Sigmoid colon (tissue), 7 donors: ENCODE measurements at places on chromosomes 11 and 22.

DNA sequence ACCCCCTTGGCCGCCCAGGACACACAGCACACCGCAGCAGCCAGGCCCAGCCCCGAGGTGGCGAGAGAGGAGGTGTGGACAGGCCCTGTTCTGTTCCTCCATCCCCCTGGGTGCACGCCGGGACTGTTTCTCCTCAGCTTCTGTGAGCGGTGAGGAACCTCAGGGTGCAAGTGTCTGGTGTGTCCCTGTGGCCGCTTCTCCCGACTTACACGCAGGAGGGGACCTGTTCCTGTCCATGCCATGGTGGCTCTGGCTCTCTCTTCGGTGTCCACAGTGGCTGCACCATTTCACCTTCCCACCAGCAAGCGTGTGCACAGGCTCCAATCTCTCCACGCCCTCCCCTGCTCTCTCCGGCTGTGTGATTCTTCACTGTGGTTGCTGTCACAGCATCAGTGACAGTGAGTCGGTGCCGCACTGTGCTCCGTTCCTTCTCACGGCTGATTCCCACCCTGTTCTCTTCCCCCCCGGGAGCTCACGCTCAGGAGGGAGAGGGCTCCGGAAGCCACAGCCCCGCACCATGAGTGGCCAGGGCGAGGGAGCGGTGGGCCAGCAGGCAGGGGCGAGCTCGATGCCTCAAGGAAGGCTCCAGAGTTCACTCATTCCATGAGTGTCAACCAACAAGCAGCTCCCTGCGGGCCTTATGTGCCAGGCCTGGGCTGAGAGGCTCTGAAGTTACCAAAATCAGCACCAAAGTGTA lies 18.6 kb upstream of the WNT7B start:
- DNase-seq, result no peak

DNA sequence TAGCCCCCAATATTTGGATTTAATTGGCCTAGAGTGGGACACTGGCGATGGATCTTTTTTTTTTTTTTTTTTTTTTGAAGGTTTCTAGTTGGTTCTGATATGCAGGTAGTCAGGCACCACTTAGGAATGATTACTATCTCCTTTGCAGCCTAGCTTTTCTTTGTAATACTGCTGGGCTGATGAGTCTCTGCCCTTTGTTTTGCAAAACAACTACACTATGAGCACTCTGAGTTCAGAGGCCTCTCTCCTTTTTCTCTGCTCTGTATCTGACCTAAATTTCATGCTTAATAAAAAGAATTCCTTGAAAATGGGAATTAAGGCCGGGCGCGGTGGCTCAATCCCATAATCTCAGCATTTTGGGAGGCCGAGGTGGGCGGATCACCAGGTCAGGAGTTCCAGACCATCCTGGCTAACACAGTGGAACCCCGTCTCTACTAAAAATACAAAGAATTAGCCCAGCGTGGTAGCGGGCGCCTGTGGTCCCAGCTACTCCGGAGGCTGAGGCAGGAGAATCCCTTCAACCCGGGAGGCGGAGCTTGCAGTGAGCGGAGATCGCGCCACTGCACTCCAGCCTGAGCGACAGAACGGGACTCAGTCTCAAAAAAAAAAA lies 1312.3 kb downstream of the FAM181B start:
- DNase-seq, result no peak

DNA sequence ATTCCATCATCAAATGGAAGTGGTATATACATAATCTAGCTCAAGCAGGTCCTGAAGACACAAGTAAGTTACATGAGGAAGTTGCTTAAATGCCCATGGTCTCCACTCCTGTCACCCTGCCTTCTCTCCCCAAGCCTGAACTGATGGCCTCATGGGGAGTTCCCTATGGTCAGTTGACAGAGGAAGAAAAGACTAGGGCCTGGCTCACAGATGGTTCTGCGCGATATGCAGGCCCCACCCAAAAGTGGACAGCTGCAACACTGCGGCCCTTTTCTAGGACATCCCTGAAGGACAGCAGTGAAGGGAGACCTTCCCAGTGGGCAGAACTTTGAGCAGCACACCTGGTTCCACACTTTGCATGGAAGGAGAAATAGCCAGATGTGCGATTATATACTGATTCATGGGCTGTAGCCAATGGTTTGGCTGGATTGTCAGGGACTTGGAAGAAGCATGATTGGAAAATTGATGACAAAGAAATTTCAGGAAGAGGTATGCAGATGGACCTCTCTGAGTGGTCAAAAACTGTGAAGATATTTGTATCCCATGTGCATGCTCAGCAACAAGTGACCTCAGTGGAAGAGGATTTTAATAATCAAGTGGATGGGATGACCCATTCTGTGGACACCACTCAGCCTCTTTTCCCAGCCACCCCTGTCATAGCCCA lies 17.3 kb upstream of the CD82 start:
- peak; percentile 42 for DNase-seq

GRCh38 chr22:44354288-44354687 lies 41.5 kb upstream of the SHISAL1 start:
- DNase-seq, result peak; percentile 47

DNA sequence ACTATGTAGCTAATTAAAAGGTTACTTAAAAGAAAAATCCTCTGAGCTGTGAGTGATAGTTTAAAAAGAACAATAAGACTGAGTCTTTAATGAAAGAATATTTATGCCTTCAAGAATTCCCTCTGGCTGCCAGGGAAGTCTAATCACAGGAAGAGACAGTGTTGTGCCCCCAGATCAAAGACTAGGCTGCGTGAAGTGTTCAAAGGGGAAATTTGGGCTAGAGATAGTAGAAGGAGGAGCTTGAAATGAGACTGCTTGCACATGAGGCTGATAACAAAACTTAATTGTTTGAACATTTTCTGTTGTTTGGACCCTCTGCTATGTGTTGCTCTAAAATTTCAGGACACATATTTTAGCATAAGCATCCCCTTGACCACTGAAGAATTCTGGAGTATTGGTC lies 99.7 kb upstream of the MTNR1B start:
- no peak for DNase-seq
